ENCODE measurements at places on chromosomes 12 and 14.

GRCh38 chr14:75230140-75230792 lies 48.4 kb upstream of the FOS start:
- no peak for DNase-seq

DNA sequence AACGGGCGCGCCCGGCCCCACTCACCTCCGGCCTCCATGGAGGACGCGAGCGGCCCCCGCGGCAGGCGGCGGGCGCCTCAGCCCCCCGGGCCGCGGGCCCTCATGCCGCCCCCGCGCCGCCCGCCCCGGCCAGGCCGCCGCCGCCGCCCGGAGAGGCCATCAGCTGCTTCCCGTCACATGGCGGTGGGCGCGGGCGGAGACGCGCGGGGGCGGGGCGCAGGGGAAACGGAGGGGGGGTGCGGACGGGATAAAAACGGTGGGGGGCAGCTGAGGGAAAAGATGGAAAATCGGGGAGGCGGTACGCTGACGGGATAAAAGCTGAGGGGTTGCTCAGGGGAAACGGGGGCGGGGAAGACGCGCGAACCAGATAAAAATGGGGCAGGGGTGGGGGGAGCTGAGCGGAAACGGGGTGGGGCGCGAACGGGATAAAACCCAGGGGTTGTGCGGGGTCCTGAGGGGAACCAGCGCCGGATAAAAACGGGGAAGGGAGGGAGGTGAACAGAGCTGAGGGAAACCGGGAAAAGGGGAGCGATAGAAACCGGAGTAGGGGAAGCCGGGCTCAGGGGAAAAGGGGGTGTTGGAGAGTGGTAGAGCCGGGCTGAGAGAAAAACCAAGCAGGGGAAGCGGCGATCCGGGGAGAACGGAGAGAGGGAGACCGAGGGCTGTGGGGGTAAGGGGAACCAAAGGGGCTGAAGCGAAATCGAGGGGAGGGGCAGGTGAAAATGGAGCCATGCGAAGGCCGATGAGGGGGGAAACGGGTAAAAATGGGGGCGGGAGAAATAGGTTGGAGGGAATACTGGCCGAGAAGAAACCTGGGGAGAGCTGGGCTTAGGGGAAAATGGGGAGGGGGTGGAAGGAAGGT lies at the start of gene WSB2:
Gene WSB2 (minus strand): TSS at position 169 of the 862 bp plus-strand sequence. CDS start 131 bp downstream, at position 38.
- DNase-seq, result peak; percentile 85

GRCh38 chr12:26953447-26953846 lies 15.2 kb downstream of the FGFR1OP2 start:
- DNase-seq, result no peak

GRCh38 chr12:105641749-105642148 lies 311.3 kb downstream of the C12orf75 start:
- DNase-seq, result no peak

DNA sequence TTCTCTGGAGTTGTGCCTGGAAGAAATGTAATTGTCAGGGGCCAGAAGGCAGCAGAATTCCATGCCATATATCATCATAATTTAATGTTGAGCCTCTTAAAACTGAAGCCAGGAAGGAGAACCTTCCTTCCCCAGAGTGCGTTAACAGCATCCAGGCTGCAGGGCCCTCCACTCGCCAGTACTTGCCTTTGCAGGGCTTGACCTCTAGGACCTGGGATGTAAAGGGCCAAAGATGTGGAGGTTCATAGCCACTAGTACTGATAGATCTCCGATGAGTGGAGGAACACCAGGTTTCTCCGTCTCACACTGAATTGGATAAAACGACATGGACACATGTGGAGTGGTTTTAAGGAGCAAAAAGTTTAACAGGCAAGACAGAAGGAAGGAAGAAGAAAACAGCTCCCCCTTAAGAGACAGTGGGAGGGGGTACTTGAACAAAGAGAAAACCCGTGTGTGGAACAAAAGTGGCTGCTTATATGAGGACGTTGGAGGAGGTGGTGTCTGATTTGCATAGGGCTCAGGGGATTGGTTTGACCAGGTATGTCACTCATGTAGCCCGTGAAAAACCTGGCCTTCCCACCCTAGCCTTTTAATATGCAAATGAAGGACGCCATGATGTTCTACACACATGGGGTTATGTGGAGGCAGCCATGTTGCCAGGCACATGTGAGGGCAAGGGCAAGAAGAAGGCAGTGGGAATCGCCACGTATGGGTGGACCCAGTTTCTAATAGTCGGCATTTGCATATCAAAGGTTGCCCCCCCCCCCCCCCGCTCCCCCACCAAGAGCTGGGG lies 38.8 kb upstream of the WSCD2 start:
- no peak for DNase-seq

Data from midbrain (tissue), 1 donor.